ENCODE measurements at places on chromosomes 4 and X.

GRCh38 chr4:31362756-31363155 is 642.6 kb downstream of the PCDH7 start:
- no peak for DNase-seq

DNA sequence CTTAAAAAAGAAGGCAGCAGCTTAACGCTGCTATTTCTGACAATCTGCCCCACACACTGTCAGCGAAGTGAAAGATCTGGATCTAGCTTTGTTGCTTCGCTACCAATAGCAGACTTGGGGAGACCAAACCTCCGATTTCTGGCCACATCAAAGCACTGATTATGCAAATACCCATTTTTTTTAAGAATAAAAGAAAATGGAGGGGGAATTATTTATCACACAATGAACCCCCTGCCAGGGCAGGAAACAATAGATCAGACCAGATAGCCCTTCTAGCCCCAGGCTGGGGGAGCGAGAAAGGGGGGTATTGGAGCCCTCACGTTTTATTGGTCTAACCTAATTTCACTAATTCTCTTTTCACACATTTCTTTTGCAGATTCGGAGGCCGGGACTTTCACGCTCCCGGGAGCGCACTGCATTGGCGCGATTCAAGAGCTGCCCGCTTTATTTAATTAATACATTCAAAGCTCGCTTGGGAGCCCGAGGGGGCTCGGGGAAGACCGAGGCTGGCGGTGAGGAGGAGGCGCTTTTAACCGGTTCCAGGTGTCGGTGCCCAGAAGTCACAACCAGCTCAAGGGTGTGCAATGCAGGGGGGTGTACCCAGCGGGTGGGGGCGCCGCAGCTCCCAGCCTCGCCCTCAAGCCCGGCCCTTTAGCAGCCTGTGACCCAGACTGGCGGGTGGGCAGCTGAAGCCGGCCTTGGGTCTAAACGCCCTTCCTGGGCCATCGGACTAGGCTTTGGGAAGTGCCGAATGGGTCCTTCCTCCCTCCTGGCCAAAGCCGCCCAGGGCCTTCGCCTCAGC is 5.5 kb downstream of the NEUROG2 start:
- no peak for DNase-seq

- DNase-seq = peak; percentile 12
These were observed 26.0 kb upstream of the BMP2K start for GRCh38 chr4:78749972-78750727.

- no peak for DNase-seq
These were observed 80.1 kb downstream of the CENPC start for GRCh38 chr4:67465032-67465762.

DNA sequence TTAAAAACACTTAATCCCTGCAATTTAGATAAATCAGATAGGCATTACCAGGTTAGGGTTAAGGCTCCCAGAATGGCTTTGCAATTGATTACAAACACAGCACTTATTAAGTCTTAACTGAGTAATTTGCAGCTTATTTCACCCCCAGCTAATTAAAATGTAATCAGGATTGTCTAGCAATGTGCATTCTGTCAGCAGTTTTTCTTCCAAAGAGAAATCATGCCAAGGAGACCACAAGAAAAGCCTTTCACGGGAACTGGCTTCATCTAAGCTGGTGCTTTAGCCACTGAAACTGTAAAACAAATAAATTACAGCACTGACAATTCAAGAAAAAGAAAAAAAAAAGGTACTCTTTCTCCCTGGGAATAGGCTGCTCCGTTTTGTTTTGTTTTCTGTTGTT is 2.1 kb downstream of the ANOS1 start:
- no peak for DNase-seq

- DNase-seq = no peak
These were observed 83.8 kb downstream of the HS3ST1 start for GRCh38 chr4:11344916-11345315.

- DNase-seq = no peak
These were observed 822.1 kb upstream of the GALNTL6 start for GRCh38 chr4:170990989-170991589.

GRCh38 chr4:8537041-8537461 is 43.1 kb upstream of the GPR78 start:
- peak; percentile 77 for DNase-seq

DNA sequence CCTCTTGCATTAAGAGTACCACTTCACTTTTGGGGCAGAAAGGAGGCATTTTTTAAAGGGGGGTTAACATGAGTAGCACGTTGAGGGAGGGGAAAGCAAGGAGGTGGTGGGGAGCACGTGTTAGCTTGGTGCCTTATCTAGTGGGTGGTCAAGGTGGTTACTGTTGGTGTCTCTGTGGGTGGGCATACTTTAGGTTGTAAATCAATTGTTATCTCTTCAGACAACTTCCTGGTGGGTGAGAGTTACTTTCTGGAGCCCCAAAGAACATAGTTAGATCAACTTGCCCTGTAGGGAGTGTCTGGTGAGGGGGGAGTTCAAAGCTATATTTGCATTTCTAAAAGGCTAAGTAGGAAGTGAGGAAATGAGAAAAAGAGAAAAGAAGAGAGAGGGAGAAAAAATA is 297.7 kb upstream of the CLNK start:
- DNase-seq = no peak

GRCh38 chrX:85590638-85591037 is 211.2 kb upstream of the POF1B start:
- no peak for DNase-seq

DNA sequence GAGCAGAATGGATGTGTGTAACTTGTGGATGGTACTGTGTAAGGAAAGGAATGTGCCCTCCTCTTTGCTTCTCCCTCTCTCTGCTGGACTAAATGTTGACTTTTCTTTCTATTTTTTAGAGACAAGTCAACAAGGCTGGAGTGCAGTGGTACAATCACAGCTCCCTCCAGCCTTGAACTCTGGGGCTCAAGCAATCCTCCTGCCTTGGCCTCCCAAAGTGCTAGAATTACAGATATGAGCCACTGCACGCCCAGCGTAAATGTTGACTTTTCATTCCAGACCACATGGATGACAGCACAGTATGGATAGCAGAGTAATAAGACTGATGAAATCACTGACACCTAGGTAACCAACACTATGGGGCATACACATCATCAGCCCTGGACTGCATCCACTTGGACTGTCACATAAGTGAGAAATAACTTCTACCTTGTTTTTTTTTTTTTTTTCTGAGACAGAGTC is 5.1 kb upstream of the RPS3A start:
- DNase-seq = no peak

GRCh38 chr4:176435901-176436292 is 116.1 kb downstream of the SPCS3 start:
- DNase-seq = peak; percentile 83

- DNase-seq = no peak
These were observed 36.7 kb downstream of the LARP7 start for GRCh38 chr4:112673686-112674085.

DNA sequence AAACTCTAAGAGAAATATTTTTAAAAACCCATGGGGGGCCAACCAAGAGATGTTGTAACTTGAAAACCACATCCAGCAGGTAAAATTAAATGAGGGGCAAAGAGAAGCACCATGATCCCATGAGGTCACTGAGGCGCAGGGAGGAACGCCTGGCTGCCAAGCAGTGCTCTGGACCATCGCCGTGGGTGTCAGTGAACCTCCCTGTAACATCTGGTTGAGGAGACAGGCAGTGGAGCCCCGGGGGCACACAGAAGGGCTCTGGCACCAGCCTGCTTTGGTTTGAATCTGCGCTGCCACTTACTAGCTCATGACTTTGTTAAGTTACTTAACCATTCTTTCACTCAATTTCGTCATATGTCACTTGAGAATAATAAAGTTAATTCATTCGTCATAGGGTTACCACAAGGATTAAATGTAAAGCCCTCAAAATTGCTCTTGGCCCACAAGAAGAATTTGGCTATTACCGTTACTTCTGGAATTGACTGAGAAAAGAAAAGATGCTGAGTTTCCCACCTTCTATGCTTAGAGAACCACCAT is 41.6 kb upstream of the SLC25A4 start:
- peak; percentile 9 for DNase-seq

All from fibroblast of gingiva (primary cell).